ENCODE measurements at places on chromosomes 2 and 18.

GRCh38 chr2:36657703-36658102, 38.8 kb upstream of the VIT start:
- DNase-seq: no peak

DNA sequence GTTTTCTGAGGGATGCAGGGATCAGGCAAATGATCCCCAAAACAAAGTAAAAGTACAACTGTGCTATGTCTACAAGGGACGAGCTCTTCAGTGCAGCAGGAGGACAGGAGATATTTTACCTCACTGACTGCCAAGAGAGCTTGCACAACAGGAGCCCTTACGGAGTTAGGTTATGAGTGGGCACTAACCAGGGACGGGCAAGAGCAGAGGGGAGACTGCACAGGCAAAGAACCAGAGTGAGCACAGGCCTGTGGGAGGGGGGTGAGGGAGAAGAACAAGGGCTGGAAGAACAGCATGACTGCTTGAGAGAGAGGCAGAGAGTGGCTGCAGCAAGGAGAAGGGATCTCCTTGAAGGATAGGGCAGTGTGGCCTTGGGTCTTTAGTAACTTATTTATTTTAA, 101.1 kb upstream of the PID1 start:
- DNase-seq: no peak

- no peak for DNase-seq
These were observed 8.2 kb upstream of the NT5C1B start for GRCh38 chr2:18597618-18598017.

GRCh38 chr2:137435162-137435561, 529.1 kb upstream of the HNMT start:
- DNase-seq: no peak

GRCh38 chr2:15719566-15720313, 128.1 kb downstream of the DDX1 start:
- DNase-seq: no peak

DNA sequence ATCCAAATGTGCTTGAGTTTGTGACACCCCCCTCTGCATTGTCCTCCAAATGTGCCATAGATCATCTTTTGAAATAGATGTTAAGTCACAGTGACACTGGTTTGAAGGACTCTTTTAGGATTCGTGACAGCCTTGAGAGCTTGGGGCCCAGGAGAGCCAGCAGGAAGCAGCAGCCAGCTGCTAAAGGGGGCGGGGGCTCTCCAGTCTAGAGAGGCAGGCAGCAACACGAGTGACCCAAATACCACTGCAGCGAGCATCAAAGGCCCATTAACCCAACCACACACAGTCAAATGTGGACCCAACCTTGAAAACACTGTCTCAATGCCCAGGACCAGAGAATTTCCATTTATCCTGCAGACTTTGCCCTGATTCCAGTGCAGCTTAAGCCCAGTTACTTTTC, 75.6 kb downstream of the ZBTB7C start:
- DNase-seq: no peak

- DNase-seq: no peak
These were observed 23.9 kb downstream of the SP5 start for GRCh38 chr2:170739048-170739447.

DNA sequence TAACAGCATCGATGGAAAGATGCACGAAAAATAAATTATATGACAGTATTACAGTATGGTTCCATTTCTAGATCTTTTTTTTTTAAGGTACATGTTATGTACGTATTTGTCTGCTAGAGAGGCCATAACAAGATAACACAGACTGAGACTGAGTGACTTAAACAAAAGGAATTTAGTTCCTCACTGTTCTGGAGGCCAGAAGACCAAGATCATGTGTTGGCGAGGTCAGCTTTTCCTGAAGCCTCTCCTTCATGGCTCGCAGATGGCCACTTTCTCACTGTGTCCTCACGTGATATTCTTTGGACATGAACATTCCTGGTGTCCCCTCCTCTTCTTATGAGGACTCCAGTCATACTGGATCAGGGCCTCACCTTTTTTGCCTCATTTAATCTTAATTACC, 177.4 kb downstream of the CAPN13 start:
- DNase-seq: no peak

- no peak for DNase-seq
These were observed 91.1 kb upstream of the TMEM200C start for GRCh38 chr18:5986257-5986931.

- DNase-seq: no peak
These were observed 197.8 kb upstream of the SIX2 start for GRCh38 chr2:45207101-45207500.

GRCh38 chr18:37438417-37439180, 127.0 kb downstream of the CELF4 start:
- no peak for DNase-seq

DNA sequence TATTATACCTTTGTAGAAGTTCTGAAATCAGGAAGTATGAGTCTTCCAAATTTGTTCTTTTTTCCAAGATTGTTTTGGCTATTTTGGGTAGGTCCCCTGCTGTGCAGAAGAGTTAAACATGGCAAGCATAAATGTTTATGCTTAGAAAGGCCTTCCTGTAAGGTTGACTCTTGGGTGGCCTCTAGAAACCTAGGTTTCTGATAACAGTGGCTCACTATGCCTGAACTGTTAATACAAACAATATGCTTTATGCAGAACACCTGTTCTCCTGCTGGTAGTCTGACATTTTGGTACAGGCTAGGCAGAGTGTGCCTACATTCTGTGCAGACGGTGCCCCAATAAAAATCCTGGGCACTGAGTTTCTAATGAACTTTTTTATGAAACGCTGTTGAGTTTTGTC, 10.1 kb downstream of the PTPN18 start:
- DNase-seq: no peak

- DNase-seq: no peak
These were observed 264.1 kb upstream of the THUMPD2 start for GRCh38 chr2:40043191-40043590.

- DNase-seq: no peak
These were observed 76.5 kb downstream of the ARL4C start for GRCh38 chr2:234420408-234420807.

DNA sequence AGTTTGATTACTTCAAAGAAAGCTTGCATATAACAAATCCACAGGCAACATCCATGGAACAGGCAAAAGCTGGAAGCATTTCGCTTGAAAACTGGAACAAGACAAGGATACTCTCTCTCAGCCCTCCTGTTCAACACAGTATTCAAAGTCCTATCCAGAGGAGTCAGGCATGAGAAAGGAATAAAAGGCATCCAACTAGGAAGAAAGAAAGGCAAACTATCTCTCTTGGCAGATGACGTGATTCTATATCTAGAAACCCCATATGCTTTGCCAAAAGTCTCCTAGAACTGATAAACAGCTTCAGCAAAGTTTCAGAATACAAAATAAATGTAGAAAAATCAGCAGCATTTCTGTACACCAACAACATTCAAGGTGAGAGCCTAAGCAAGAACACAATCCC, 34.1 kb upstream of the MC4R start:
- no peak for DNase-seq

GRCh38 chr18:6865251-6865650, 135.7 kb downstream of the ARHGAP28 start:
- no peak for DNase-seq

- DNase-seq: no peak
These were observed 443.9 kb upstream of the VRK2 start for GRCh38 chr2:57602733-57603132.

- no peak for DNase-seq
These were observed 86.6 kb upstream of the FAM237A start for GRCh38 chr2:206555721-206556120.

GRCh38 chr2:240595381-240596079, 9.0 kb downstream of the CAPN10 start:
- DNase-seq: no peak

GRCh38 chr2:9423922-9424272, 443 bp downstream of the CPSF3 start:
- no peak for DNase-seq
